Hematopoietic multipotent progenitor cell (in vitro differentiated cells): ENCODE measurements at places on chromosomes 5 and 9. TPM values are rescaled to one million over a fixed set of nuclear protein-coding genes. Genes with fewer than 3 reads are reported as not detected.

KCNN2 gene
- under 0.01 TPM for total RNA-seq

OLFML2A gene
- total RNA-seq = 1.9 TPM

CCL27 gene
- total RNA-seq = not detected

SKP2 gene
- 29.1 TPM for total RNA-seq

KCNIP1 gene
- under 0.01 TPM for total RNA-seq
